ENCODE measurements at places on chromosomes 1 and 21.

- DNase-seq, result no peak
Measured at GRCh38 chr1:7954683-7955082, 6.8 kb upstream of the PARK7 start.

GRCh38 chr21:35895598-35895997 is 164.7 kb downstream of the SETD4 start:
- no peak for DNase-seq

GRCh38 chr1:43430831-43431230 is 22.9 kb downstream of the HYI start:
- DNase-seq, result no peak

DNA sequence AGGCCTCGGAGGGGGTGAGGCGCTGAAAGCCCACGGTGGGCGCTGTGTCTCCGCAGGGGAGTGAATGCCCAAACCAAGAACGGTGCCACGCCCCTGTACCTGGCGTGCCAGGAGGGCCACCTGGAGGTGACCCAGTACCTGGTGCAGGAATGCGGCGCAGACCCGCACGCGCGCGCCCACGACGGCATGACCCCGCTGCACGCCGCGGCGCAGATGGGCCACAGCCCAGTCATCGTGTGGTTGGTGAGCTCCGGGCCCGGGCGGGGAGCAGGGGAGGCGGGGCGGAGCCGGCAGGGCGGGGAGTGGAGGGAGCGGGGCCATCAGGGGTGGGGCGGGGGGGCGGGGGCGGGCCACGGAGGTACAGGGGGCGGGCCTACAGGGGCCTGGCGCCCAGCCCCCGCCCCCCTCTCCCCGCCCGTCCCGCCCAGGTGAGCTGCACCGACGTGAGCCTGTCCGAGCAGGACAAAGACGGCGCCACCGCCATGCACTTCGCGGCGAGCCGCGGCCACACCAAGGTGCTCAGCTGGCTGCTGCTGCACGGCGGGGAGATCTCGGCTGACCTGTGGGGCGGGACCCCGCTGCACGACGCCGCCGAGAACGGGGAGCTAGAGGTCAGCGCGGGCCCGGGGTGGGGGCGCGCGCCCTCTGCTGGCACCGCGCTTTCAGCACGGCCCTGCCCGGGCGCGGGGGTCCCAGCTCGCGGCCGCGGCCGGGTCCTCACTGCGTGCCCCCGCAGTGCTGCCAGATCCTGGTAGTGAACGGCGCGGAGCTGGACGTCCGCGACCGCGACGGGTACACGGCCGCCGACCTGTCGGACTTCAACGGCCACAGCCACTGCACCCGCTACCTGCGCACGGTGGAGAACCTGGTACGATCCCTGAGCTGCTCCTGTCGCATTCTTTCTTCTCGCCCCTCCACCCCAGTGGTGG is 15.9 kb downstream of the ESPN start:
- peak; percentile 65 for DNase-seq

DNA sequence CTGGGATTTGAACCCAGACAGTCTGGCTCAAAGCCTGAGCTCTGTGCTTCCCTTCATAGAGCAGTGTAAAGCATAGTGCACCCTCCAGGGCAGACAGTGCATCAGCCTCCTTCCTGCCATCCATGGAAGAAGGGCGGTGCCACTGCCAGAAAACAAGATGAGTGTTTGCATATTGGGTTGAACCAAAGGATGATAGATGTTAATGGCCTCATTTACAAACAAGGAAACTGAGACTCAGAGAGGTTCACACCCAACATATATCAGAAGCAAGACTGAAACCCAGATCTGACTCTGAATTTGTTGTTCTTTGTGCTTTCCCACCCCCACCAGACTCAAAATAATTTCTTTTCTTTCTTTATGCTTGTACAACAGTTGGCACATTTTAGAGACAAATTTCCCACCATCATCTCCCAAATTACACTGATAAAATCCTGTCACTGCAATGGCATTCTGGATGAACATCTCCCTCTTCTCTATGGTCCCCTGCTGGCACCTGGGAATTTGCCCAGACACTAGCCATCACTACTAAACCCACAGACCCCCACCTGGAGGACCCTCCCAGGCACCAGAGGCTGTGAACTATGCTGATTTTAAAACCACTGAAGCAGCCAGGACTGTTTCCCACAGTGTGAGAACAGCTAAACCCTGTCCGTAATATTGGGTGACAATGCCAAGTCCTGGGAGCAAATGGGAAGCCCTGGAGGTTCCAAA is 45.4 kb upstream of the MPZL1 start:
- DNase-seq, result no peak

DNA sequence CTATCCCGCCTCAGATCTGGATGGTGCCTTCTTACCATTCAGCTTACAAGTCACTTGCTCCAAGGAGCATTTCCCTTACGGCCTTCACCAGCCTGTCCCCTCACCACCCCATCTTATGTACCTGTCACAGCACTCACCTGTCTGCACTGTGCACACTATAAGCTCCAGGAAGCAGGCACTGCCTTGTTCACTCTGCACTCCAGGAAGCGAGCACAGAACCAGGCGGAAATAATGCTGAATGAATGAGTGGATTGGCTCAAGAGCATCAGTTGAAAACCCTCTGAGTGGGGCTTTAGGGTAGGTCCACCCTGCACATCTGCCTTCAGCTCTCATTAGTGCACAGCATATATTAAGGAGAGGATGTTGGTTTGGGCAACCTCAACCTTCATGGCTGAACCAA is 8.9 kb upstream of the RYR2 start:
- DNase-seq, result no peak

DNA sequence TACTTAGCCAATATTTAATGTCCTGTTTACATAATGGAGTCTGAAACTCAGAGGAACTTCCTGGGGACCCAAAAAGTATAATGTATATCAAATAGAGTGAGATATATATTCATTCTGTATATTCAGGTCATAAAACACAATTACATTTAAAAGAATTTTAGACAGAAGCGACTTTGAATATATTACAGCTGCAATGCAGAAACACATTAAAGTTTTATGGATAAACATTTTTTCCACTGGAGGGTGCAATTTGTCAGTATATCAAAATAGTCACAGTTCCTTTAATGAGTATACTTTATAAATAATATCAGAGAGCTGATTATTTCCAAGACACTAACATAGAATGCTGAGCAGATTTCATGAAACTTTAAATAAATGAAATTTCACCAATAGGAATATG is 43.9 kb upstream of the CRB1 start:
- no peak for DNase-seq

- no peak for DNase-seq
Measured at GRCh38 chr1:14441302-14441741, 157.2 kb upstream of the KAZN start.

- DNase-seq, result no peak
Measured at GRCh38 chr1:168285971-168286927, 5.6 kb downstream of the TBX19 start.

DNA sequence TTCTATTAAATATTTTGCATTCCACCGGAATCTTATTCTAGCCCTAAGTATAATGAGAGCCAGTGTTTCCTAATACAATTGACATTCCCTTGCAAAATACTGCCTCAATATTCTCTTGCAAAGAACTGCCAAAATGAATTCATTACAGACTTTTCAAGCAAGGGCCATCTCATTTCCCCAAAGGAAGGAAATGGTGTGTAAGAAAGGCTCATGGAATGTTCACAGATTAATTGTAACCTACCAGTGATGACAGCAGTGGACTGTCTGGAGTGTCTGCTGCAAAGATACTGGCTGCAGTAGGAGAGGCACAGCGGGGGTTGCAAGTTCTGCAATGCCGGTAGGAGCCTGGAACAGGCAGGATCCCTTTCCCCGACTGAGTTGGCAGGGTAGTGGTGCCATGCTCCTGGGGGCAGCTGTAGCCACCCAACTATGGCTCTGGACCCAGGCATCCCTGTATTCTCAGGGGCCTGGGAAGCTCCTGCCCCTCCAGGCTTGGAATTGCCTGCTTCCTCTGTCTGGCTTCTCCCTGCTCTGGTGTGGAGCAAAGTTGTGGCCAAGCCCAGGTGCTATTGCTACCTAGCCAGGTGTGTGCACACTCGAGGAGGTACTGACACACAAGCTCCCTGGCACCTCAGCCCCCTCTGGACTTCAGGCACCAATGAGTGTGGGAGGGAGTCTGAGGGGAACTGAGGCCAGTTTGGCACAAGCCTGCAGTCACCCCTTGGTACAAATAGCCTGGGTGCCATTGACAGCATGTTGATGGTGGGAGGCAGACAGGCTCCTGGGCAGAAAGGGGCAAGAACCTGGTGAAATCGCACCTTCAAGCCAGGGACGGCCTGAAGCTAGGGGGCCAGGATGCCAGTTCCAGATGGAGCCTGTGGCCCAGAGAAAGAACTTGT is 1371.0 kb downstream of the KCNT2 start:
- no peak for DNase-seq

GRCh38 chr1:101363891-101364318 is 127.1 kb downstream of the S1PR1 start:
- DNase-seq, result no peak

- no peak for DNase-seq
Measured at GRCh38 chr1:32755098-32755809, 52.7 kb upstream of the SYNC start.

DNA sequence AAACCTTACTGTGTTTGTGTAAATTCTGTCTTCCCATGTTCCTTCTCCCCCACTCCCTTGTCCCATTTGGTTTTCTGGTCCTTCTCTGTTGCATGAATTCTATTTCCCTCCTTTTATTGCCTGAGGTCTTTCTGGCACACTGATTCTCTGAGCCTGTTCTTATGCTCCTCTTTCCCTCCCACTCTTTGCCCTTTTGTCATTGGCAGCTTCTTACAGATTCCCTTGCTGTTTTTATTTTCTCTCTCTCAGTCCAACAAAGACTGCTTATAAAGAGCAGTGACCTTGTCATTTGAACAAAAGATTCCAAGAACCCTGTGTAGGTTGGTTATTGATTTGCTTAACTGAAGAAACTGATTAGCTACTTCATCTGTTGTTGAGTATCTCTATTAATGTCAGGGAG is 49.7 kb downstream of the GPR52 start:
- DNase-seq, result no peak

- no peak for DNase-seq
Measured at GRCh38 chr1:209989525-209989924, 51.5 kb downstream of the SYT14 start.

DNA sequence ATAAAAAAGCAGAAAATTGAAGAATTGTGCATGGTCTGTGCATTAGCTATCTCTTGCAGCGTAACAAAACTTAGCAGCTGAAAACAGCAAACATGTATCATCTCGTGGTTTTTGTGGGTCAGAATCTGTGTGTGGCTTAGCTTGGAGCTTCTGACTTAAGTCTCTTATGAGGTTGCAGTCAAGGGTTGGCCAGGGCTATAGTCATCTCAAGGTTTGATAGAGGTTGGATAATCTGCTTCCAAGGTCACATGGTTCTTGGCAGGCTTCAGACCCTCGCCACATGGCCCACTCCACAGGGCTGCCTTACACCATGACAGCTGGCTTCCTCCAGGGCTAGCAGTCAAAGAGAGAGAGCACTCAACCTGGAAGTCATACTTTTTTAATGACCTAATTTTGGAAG is 35.9 kb downstream of the CNST start:
- DNase-seq, result no peak

- no peak for DNase-seq
Measured at GRCh38 chr1:11519629-11520031, 40.7 kb downstream of the DISP3 start.

Measured in T-cell (primary cell).